ENCODE measurements at places on chromosomes 11 and 22. TPM values are rescaled to one million over a fixed set of nuclear protein-coding genes. Genes with fewer than 3 reads are reported as not detected.

INS gene
- not detected for total RNA-seq

CALCB gene
- total RNA-seq: 0.38 TPM

CCDC89 gene
- total RNA-seq: 0.57 TPM

C11orf16 gene
- total RNA-seq: not detected

PRG3 gene
- not detected for total RNA-seq

FAM111B gene
- total RNA-seq: 1.4 TPM

MS4A3 gene
- not detected for total RNA-seq

FGF4 gene
- not detected for total RNA-seq

BANF1 gene
- total RNA-seq: 67.8 TPM

PRRG4 gene
- total RNA-seq: 1.1 TPM

TP53I11 gene
- 107 TPM for total RNA-seq

FOLR2 gene
- total RNA-seq: 139 TPM

DERL3 gene
- 1.5 TPM for total RNA-seq

CENPM gene
- not detected for total RNA-seq

OVCH2 gene
- not detected for total RNA-seq

SPTY2D1 gene
- total RNA-seq: 21.3 TPM

SHANK3 gene
- total RNA-seq: 87.2 TPM

OR4C5 gene
- not detected for total RNA-seq

BBOX1 gene
- not detected for total RNA-seq

ZPR1 gene
- total RNA-seq: 39.4 TPM

OR8G1 gene
- not detected for total RNA-seq

DDIAS gene
- total RNA-seq: 0.38 TPM

C11orf86 gene
- total RNA-seq: not detected

HBD gene
- total RNA-seq: not detected

PGA4 gene
- 44.5 TPM for total RNA-seq

MS4A6E gene
- total RNA-seq: 3.1 TPM

FJX1 gene
- 4.6 TPM for total RNA-seq

BIK gene
- total RNA-seq: 1.4 TPM

DDB1 gene
- 118 TPM for total RNA-seq

IMMP1L gene
- 12.9 TPM for total RNA-seq

WBP2NL gene
- total RNA-seq: 1.1 TPM

DRD2 gene
- not detected for total RNA-seq

MS4A12 gene
- total RNA-seq: not detected

All from subcutaneous adipose tissue (tissue), 4 donors.